CD8-positive, alpha-beta memory T cell (primary cell): ENCODE measurements at places on chromosomes 2 and 18. TPM values are rescaled to one million over a fixed set of nuclear protein-coding genes. Genes with fewer than 3 reads are reported as not detected.

- no peak for DNase-seq
These were observed 12.0 kb downstream of the SNORC start for GRCh38 chr2:232882085-232882484.

OTOS gene
- not detected for polyA plus RNA-seq

- DNase-seq: no peak
These were observed 473.1 kb downstream of the XIRP2 start for GRCh38 chr2:167361426-167361825.

- DNase-seq: no peak
These were observed 219.7 kb upstream of the STK17B start for GRCh38 chr2:196391149-196391479.

DNA sequence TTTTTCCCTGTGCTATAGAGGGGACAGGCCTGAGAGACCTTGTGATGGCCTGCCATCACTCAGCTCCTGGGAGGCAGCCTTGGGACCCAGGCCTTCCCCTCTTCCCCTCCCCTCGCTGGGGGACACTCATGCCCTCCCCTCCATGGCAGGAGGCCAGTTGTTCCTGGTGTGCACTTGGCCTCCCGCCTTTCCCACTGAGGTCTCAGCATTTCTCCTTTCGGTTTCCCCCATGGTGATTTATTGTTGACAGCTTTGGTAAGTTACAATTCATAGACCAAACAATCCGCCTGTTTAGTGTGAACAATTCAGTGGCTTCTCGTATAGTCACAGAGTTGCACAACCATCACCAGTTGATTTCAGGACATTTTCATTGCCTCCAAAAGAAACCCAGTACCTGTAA lies 10.2 kb upstream of the CNDP1 start:
- no peak for DNase-seq

DNA sequence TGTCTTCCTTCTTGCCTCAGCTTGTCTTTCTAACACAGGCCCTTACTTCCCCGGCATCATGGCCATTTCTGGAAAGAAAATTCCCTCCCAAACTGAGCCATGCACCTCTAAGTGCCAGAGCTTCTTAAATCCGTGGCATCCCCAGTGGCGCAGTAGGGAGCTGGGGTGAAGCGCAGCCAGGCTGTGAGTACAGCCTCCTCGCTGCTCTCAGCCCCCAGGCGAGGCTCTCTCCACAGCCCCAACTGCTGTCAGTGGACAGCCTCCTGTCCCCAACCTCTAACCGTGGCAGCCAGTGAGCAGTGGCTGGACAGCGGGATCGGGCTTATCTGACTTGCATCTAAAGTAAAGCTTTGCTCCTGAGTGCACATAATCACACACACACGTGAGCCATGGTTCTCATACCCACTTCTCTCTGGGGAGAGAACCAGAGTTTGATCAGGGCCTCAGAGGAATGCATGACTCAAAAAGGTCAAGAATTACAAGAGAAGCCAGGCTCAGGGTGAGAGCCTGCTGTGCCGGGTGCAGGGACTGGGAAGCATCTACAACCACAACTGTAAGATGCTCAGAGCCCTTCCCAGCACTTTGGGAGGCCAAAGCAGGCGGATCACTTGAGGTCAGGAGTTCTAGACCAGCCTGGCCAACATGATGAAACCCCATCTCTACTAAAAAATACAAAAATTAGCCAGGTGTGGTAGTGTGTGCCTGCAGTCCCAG lies 50.7 kb downstream of the SFXN5 start:
- no peak for DNase-seq

- DNase-seq: no peak
These were observed 190.7 kb downstream of the DLGAP1 start for GRCh38 chr18:4264347-4264791.

DNA sequence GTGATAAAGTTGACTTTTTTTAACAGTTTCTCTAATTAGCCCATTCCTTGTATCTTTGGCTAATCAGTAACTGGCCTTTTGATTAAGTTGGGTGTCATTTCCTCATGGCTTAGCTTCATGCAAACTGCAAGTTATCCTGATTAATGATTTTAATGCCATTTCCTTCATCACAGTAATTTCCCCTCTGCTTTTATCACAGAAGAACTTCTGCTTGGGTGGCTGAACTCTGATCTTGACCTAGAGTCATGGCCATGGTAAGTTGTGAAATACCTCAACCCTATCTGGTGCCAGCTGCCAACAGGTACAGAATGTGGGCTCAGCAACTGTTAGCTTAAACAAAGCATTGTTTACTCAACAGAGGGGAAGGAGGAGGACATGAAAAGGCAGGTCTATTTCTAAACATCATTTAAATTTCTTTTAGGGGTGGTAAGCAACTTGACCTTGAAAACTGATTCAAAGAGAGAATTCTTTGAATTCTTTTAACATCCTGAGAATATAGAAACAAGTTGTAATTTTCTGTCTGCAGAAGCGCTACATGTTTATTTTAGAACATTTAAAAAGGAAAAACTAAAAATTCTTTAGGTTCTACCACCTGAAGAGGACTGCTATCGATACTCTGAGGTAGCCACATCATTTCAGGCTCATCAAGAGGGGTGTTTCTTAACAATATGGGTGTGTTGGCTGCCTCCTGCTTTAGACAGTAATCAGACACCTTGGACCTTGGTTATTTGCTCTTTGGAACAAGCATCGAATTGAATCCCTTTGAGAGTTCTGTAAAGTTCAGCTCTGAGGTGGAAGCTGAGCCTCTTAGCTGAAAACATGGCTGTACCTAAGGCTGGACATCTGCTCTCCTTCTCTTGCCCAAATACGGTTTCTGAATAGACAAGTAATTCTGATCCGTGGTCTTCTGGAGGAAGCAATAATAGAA lies 39.7 kb downstream of the ANXA4 start:
- no peak for DNase-seq
